GM13976 (cell line): ENCODE measurements at places on chromosomes 4 and X.

GRCh38 chr4:972651-973424 lies 531 bp downstream of the DGKQ start:
- DNase-seq: peak; percentile 69

DNA sequence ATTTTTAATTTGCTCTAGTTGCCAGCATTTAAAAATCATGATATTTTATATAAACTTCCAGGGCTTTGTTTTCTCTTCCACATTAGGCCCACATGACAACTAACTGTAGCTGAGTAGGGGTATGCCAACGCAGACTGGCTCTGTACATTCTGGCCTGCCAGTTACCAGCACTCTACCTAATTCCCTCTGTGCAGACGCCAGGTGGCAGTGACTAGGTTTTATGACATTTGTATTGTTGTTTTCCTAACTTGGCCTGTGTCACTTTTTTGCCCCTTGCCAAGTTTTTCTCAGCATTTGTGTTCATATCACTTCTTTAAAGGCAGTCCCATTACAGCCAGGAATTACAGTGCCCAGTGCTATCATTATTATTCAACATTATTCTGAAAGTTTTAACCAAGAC lies 347.5 kb downstream of the NKX6-1 start:
- no peak for DNase-seq

- no peak for DNase-seq
Observed at GRCh38 chr4:136706942-136707341, 825.4 kb downstream of the PCDH18 start.

DNA sequence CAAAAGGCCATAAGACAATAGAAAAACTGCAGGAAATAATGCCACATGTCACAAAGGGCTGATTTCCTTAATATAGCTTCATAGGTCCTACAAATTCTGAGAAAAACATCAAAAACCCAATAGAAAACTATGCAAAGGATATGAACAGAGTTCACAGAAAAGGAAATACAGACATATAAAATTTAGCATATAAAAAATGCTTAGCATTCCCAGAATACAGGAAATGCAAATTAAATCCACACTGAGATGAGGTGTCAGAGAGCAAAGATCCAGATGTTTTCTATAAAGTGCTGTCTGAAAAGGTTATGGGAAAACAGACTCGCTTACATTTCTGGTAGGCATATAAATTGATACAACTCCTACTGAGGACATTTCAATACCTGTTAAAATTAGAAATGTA lies 33.8 kb downstream of the TXK start:
- no peak for DNase-seq

- no peak for DNase-seq
Observed at GRCh38 chrX:9857575-9858474, 71.6 kb downstream of the SHROOM2 start.

DNA sequence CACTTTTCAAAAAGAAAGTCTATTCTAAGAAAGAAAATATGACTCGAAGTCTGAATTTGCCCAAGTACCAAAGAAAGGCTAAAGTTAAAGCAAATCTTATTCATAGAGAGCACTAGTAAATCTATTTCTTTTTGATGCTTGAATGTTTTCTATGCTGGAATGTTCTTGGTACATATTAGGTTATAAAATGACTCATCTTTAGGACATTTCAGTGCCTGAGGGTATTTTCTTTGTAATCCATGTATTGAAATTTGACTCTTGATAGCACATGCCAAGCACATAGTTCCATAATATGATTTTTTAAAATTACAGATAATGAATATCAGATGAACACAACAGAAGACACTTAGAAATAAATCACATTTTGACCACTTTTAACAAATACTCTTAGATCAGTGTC lies 232.8 kb downstream of the TRIML1 start:
- no peak for DNase-seq

- DNase-seq: peak; percentile 15
Observed at GRCh38 chr4:47913330-47913729, 1.1 kb downstream of the NFXL1 start.
